Frontal cortex (tissue), 4 donors: ENCODE measurements at places on chromosomes 6 and 20.

GRCh38 chr6:30463242-30463641 is 26.1 kb upstream of the HLA-E start:
- DNase-seq: no peak

GRCh38 chr20:53157443-53158408 is 185.6 kb downstream of the TSHZ2 start:
- DNase-seq: no peak

DNA sequence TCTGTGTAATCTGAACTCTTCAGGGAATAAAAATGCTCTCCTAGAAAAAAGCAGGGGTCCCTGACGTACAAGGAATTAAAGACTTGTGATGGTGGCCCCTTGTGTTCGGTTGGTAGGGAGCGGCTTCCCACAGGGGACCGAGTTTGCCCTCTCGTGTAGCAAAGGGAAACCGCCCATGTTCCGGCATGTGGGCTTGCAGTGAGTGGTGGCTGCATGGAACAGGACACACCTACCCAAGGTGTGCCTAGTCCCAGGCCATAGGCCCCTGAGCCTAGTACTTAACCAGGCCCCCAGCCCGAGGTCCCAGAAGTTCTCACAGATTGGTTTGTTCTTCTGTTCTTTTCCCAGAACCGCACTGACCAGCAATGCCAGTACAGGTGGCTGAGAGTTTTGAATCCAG is 15.5 kb downstream of the MYBL2 start:
- no peak for DNase-seq

GRCh38 chr20:31494131-31494530 is 19.0 kb downstream of the REM1 start:
- no peak for DNase-seq

- no peak for DNase-seq
These were observed 87.9 kb downstream of the HUS1B start for GRCh38 chr6:568954-569523.

- no peak for DNase-seq
These were observed 802 bp downstream of the CYP39A1 start for GRCh38 chr6:46651816-46652215.

DNA sequence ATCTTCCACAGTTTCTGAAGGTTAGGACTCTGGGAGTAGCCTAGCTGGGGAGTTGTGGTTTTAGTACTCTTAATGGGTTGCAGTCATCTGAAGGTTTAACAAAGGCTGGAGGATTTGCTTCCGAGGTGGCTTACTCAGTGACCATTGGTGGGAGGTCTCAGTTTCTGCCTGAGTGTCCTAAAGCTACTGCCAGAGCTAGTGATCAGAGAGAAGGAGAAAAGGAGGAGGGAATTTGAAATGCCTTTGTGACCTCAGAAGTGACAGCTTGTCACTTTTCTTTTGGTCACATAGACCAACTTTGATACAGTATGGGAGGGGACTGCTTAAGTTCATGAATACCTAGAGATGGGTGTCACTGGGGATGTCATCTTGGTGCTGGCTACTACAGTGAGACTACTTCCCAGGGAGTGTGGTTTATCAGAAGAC is 41.3 kb downstream of the NCOA3 start:
- DNase-seq: no peak

DNA sequence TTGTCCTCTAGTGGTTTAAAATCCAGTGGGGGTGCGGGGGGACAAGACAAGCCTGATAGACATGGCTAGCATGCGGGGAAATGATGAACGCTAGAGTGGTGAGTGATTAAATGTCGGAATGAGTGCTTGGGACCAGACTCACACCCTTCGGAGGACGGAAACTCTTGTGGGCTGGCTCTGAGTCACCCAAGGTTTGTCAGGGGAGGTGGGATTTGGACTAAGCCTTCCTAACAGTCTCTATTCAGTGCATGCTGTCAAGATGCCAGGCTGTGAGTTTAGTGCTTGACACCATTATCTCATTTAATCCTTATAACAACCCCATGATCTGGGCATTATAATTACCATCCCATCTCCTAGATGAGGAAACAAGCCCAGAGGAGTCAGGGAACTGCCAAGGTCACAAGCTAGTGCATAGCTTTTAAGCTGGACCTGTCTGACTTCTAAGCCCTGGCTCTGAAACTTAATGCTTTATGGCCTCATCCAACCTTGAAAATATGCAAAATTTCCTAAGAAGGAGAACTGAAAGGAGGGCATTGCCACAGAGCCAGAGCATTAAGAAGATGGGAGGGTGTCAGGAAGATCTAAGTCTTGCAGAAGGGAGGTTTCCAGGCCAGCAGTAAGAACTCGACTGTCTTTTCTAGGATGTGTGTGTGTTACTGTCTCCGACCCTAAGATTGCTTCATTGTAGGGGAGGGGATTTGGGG is 168.7 kb upstream of the LRFN2 start:
- no peak for DNase-seq

GRCh38 chr20:25865715-25866656 is 169.3 kb upstream of the ZNF337 start:
- DNase-seq: no peak

DNA sequence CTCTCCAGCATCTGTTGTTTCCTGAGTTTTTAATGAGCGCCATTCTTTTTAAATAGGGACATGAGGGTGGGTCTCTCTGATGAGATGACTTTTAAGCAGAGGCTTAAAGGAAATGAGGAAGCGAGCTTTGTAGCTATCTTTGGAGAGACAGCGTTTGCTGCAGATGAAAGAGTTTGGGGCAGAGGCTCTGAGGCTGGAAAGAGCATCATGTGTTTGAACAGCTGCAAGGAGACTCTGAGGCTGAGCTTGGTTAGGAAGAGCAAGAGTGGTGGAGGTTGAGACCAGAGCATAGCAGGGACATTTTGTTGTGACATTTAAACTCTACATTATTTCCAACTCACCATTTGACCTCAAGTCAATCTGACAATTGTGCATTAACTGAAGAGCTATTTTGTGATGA is 38.3 kb upstream of the TMX4 start:
- DNase-seq: no peak

DNA sequence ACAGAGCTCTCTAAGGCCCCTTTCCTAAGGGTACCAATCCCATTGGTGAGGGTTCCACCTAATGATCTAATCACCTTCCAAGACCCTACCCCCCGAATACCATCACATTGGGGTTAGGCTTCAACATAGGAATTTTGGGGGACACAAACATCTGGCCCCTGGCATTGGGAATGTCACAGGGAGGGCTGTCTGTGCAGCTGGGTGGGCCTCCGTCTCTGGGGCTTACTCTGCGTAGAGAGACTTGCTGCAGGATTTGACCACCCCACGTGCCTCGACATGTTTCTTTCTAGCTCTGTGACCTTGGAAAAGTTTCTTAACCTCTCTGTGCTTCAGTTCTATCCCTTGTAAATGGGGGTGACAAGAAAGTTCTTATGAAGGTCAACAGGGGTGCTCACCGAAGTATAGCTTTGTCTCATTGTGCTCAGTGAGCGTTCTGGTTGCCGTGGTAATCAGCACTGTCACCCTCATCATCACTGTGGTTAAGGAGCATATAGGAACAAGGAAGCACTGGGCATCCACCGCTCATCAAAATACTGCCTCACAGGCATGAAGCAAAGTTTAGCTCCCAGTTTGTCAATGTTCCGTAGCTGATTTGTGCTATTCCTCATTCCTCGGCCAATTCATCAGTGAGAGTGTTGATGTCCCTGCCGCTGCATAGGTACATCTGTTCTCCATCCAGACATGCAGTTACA is 152.8 kb downstream of the SYCP2 start:
- no peak for DNase-seq

GRCh38 chr20:8303651-8304050 is 171.6 kb downstream of the PLCB1 start:
- DNase-seq: no peak

DNA sequence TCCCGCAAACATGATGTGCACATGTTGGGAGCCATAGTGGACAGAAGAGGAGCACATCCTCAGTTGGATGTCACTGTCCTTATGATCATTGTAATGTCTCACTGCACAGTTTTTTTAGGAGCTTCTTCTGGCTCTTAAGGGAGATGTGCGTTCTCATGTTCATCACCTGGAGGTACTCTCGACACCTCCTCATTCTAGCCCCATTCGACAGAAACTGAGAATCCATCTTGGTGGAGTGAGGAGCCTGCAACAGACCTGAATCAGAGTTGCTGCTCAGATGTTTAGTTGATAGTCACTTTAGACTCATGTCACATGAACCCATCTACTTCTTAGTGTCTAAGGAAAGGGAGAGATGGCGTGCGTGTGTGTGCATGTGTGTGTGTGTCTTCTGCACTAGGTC is 2.3 kb upstream of the BMP6 start:
- DNase-seq: no peak

DNA sequence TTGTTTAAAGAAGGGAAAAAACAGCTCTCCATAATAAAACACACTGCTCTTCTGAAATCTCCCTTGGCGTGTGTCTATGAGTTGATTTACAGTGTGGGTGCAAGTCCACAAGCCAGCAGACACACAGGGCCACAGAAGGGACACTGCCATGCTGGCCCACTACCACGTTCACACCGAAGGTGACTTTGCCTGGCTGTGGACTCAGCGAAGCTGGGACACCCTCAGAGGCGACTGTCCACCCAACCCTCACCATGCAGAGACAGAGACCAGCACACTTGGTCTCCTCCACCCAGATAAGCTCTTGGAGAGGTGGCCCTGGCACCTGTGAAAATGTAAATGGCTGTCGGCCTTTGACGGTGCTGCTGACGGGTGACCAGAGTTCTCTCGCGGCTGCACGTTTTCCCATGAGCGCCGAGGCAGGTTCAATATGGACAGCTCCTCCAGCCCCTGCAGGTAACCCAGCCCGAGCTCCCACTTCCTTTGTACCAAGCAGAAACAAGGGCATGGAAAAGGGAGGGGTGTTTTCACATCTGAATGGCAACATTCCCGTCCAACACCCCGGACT is 78.0 kb downstream of the YTHDF1 start:
- no peak for DNase-seq

- DNase-seq: no peak
These were observed 49.0 kb upstream of the ASF1A start for GRCh38 chr6:118844915-118845314.

DNA sequence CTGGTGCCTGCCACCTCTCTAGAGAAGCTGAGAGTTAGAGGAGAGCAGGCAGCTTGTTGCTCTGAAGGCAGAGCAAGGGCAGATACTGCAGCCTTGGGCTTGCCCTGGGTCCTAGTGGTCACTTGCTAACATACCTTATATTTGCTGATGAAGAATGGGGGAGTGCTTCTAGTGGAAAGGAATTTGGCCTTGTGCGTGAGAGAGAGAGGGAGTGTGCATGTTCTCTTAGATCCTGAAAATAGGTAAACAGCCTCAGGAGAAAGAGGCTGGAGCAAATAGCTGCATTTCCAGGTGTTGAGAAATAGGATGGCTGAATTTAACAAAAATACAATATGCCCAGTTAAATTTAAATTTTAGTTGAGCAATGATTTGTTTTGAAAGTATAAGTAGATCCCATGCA is 724.5 kb upstream of the FLRT3 start:
- no peak for DNase-seq

DNA sequence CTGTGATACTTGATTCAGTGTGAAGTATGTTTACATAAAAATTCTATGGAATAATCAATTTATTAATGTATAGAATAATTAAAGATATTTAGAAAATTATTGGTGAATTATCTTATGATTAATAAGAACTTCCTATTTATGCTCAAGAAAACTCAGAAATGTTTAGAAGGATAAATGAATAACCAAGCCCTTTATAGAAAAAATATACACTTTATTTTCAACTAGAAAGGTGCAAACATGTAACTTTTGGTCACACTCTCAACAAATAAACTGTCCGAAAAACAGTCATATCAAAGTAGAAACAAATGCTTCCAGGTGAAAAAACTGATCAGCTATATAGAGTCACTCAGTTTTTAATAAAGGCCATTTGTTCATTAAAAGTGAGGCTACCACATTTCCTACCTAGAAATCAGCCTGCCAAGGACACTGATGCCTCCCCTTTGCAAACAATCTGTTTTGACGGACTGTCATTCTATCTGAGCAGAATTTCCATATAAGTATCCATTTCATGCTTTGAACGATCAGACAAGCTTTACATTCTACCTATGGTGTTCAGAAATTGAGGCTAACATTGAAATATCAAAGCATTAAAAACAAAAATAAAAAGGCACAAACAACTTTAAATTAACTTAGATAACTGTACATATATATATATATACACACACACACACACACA is 3.0 kb downstream of the CCN2 start:
- no peak for DNase-seq

DNA sequence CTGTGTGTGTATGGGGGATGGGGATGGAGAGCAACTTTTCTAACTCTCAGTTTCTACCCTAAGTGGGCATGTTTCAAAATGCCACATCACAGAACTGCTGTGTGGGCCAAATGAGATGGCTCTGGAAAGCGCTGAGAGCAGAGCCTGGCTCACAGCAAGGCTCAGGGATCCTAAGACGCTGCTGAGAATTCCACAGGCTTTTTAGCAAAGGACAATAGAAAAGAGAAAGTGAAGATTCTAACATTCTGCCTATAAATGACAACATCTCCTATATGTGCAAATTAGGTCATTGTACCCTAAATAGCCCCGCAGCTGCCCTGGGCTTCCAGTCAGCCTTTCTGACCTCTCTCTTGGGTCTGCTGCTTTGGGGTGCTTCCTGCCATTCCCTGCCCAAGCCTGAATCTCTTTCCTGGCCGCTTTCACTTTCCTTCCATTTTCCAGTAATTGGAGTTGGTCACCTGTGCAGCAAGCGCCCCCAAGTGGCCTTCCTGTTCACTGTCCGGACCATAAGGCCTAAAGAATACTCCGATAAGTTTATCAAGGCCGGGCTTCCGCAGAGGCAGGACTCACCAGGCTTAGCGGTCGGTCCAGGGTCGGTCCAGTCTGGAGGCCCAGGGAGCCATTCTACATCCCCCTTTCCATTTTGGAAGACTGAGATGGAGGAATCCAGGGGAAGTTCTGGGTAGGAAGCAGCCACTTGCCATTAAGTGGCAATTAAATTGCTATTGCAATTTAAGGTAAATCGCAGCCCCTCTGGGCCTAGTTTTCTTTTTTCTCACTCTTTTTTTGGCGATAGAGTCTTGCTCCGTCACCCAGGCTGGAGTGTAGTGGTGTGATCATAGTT is 6.7 kb upstream of the DDR1 start:
- peak; percentile 81 for DNase-seq

GRCh38 chr6:41571021-41571780 is 25.0 kb downstream of the FOXP4 start:
- no peak for DNase-seq

DNA sequence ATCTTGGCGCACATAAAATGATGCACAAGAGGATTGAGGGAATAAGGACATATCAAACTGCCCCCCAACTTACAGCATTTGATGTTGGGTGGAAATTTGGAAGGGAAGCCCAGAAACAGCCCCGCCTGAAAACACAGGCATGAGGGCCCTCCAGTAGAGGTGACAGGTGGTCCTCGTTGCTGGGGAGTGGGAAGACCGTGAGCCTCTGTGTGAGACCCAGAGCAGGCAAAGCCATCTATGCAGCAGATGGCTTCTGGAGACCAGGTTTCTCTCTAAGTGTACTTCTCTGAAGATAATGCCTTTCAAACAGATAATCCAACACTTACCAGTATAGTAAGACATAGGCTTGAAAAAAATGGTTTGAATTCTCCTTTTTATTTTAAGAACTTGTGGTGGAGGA is 132.2 kb upstream of the INSM1 start:
- no peak for DNase-seq
